ENCODE measurements at places on chromosomes 2 and 18. TPM values are rescaled to one million over a fixed set of nuclear protein-coding genes. Genes with fewer than 3 reads are reported as not detected.

The RFTN2 gene
- polyA plus RNA-seq = not detected

DNA sequence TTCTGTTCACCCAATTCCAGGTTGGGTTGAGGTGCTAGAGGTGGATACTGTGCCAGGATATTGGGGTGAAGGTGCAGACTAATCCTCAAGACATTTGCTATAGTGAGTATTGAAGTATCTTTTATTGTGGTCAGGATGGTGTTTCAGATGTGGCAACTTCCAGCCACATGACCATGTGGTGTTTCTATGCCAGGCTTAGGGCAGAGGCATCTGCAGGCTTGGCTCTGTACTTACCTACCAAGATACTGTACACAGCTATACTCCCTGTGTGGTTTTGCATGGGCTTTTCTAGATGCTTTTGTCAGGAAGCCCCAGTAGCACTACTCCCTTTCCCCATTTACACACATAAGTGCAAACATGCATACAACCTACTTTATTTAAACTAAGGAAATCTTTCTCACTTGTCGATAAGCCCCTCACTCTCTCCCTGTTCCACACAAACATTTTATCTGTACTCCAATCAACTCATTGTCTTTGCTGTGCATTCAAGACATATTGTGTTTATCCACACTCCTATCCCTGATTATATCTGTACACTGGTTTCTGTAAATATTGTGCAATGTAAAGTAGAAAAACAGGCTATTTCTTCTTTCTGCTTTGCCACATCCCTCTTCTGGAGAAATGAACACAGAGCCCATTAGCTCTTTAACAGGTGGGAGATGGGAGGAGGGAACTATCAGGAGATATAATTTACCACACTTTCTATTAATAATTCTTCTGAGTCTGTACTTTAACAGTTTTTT lies 12.3 kb downstream of the ARL6IP6 start:
- DNase-seq = peak; percentile 19

GRCh38 chr2:85743304-85743978 lies 10.3 kb upstream of the ATOH8 start:
- DNase-seq = no peak

DNA sequence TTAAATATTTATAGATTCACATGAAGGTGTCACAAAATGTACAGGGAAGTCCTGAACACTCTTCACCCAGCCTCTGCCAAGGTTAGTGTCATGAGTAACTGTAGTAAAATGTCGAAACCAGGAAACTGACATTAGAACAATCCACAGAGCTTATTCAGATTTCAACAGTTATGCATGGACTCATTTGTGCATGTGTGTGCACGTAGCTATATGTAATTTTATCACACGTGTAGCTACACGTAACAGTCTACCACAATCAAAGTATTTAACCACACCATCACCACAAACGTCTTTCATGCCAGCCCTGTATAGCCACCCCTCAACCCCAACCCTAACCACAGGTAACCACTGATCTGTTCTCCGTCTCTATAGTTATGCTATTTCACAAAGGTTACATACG lies 211.7 kb upstream of the REV1 start:
- no peak for DNase-seq

DNA sequence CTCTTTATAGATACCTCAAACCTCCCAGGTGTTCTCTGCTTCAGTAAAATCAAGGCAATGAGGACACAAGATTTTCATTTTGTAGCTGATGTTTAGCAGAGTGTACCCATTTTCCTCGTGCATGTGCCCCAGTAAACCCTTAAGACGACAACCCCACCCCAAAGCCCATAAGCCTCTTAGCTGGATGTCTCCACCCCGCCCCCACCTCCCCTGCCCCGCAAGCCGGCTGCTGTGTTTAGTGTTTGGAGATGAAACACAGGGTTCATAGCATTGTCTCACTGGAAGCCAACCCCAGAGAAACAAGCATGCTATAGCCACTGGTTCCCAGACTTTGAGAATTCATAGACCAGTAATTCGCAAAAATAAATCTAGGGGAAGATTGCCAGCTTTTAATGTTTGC lies 5.8 kb upstream of the SAG start:
- DNase-seq = no peak

- DNase-seq = peak; percentile 69
Measured at GRCh38 chr2:112884869-112885505, 26.0 kb upstream of the IL37 start.

- DNase-seq = no peak
Measured at GRCh38 chr2:38026846-38027245, 49.1 kb downstream of the CYP1B1 start.

- DNase-seq = no peak
Measured at GRCh38 chr2:15038366-15039364, 406.1 kb downstream of the LRATD1 start.

- no peak for DNase-seq
Measured at GRCh38 chr2:129895061-129895460, 84.4 kb upstream of the RAB6C start.

The VIL1 gene
- polyA plus RNA-seq = 280 TPM

The RMC1 gene
- 96.4 TPM for polyA plus RNA-seq

- peak; percentile 59 for DNase-seq
Measured at GRCh38 chr2:60531701-60532133, 21.7 kb downstream of the BCL11A start.

GRCh38 chr18:43847164-43848091 lies 570.1 kb upstream of the SYT4 start:
- no peak for DNase-seq

GRCh38 chr18:50397023-50397422 lies 22.2 kb downstream of the SKA1 start:
- no peak for DNase-seq

GRCh38 chr2:107592280-107592624 lies 234.4 kb upstream of the RGPD4 start:
- no peak for DNase-seq

GRCh38 chr2:24676493-24676892 lies 116.7 kb downstream of the PTRHD1 start:
- DNase-seq = no peak

- DNase-seq = no peak
Measured at GRCh38 chr2:166563894-166564293, 69.8 kb upstream of the SCN7A start.

The COL3A1 gene
- polyA plus RNA-seq = 105 TPM

GRCh38 chr2:177547772-177548171 lies 155.2 kb downstream of the AGPS start:
- DNase-seq = no peak

- DNase-seq = no peak
Measured at GRCh38 chr2:237577458-237577857, 11.1 kb downstream of the PRLH start.

DNA sequence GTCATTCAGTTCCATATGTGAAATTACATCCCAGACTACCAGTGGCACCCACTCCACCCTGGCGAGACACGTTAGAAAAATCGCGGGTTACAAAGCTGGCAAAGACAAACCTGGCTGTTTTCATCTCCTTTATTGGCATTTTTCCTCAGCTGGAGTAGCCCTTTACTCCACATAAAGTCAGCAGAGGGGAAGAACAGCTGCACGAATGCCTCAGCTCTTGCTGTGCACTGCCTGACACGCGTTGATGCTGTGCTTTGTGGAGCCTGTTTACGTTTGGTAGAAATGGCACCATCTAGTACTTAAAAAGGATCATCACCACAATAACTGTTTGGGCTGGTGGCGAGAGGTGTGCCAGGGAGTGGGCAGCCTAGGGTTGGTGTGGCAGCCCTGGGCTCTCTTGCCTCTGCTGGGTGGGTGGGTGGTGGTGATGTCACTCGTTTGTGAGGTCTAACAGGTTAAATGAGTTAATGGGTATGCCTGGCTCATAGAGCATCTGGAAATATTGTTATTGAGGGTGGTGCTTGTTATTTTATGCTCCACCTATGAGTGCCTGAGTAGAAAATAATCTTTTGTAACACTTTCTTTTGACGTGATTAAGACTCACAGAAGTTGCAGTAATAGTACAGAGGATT lies 16.4 kb downstream of the FARP2 start:
- no peak for DNase-seq

The SOWAHC gene
- 5.9 TPM for polyA plus RNA-seq

The ATP6V1C2 gene
- polyA plus RNA-seq = 0.54 TPM

DNA sequence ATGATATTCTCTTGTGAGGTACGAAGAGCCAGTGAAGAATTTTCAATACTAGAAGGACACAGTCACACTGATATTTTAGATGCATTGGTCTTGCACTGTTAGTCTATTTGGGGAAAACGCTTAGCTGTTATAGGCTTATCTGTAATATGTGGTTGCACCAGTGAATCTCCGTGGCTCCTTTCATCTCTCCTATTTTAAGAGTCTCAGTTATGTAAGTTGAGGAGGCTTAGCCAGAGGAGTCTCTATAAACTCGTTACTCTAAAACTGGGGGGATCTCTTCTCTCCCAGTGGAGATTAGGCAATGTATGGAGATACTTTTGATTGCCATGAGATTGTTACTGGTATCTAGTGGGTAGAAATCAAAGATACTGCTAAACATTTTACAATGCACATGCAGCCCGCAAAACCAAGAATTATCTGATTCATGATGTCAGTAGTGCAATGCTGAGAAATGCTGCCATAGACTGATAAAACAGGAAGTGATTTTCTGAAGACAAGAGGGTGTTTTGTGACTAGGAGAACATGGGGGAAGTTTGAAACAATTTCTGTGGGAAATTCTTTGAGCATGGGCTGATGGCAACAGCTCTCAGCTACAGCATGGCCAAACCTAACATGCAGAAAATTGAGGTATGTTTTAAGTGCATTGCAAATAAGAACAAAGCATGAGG lies 339.1 kb downstream of the SOX11 start:
- no peak for DNase-seq

DNA sequence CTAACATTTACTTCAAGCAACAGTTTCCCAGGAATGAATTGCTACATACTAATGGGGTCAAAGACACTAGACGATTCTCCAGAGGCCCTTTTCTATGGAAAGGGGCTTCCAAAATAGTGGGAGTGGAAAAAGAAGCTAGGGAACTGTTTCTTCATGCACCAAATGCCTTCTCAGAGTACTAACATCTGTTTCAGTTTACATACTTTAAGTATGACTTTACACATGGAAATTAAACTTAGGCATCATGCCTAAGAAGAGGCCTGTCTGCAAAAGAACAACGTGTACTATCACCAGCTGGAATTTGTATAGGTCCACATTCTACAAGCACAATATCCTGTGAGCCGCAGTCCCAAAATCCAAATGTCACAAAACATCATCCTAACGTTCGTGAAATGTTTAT lies 29.4 kb upstream of the WDR75 start:
- DNase-seq = peak; percentile 36

- no peak for DNase-seq
Measured at GRCh38 chr2:130827502-130828251, 9.0 kb upstream of the ARHGEF4 start.

The MROH2A gene
- 1.6 TPM for polyA plus RNA-seq

DNA sequence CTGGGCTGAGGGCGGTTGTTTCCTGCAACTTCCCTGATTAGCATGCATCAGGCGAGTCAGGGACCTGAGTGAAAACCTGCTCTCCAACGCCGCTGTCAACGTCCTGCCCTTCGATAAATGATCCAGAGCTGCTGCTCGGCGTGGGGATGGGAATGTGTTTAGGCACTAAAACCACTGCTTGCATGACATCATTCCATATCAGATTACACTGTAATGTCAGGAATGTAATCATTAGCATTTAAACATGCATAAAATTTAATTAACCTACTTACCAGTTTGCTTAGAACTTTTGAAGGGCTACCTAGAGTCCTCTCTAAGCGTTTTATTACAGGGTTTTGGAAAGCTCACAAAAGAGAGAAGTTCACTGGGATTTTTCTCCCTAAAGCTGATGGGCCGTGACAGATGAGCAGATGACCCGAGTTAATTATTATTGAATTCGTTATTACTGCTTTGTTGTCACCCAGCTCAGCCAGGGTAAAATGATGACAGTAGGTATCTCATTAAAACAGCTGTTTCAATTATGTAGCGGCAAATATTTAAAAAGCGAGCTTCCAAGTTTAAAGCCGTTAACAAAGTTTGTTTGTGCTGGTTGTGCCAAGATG lies 685.6 kb upstream of the SALL3 start:
- no peak for DNase-seq

The DDX18 gene
- polyA plus RNA-seq = 32.3 TPM

- DNase-seq = peak; percentile 93
Measured at GRCh38 chr2:27752551-27753237, 18.8 kb upstream of the MRPL33 start.

The PPP1R7 gene
- 74.7 TPM for polyA plus RNA-seq

DNA sequence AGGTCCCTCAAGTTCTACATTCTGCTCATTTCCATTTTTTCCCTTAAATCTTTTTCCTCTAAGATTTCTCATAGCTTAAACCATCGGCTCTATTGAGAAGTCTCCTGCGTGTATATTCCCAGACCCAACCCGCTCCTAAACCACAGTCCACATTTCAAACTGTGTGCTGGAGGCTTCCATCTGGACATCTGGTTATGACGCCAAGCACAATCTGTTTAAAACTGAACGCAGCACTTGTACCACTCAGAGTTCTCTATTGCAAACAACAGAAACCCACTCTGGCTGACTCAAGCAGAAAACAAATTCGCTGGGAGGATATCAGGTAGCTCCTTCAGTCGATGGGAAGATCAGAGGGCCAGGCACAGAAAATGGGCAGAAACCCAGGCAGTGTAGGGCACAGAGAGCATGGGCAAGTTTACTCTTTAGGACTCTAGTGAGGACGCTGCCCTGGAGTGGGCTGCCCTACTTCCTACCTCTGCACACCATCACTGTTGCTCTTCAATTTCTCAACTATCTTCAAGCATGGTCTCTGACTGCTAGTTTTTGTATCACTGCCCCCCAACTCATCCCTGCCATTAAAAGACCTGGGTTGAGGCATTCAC lies 5.6 kb upstream of the EML4 start:
- DNase-seq = no peak

GRCh38 chr2:45653122-45653913 lies 1.8 kb downstream of the PRKCE start:
- DNase-seq = no peak

GRCh38 chr18:34483198-34483597 lies 226.9 kb upstream of the DTNA start:
- DNase-seq = no peak

The TNP1 gene
- polyA plus RNA-seq = not detected

The TMEM247 gene
- polyA plus RNA-seq = not detected

GRCh38 chr2:228581731-228582130 lies 400.2 kb upstream of the SPHKAP start:
- no peak for DNase-seq

- DNase-seq = no peak
Measured at GRCh38 chr2:147164563-147164962, 680.3 kb upstream of the ACVR2A start.

DNA sequence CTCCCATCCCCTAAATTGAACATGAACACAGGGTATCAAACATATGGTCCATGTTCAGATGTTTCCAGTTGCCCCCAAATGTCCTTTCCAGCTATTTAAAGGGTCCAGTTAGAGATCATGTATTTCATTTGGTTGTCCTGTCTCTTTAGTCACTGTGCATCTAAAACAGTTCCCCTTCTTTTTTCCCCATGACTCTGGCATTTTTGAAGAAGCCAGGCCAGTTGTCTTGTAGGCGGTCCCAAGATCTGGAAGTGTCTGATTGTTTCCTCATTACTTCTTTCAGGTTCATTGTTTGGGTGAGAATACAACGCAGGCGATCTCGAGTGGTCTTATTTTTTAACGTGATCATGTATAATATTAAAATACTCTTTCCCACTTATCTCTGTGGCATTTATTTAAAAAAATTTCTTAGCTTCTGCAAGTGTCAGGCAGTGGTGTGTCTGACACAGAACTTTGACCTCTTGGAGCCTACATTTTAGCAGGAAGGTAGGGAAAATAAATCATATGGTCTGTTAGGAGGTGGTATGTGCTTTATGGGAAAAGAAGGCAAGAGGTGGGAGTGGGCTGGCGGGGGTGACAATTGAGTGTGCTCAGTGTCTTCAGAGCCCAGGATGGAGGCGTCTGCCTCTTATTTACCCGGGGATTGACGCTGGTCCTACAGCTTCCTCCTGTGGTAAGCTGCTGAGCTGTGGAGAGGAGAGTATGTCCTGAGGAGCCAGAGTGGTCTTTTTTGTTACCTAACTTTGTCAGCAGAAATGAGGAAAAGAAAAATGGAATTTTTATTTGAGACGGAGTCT lies 8.1 kb downstream of the RAB31 start:
- no peak for DNase-seq

Measured in small intestine (tissue), 16 donors.